ENCODE measurements at places on chromosomes 3 and 15.

GRCh38 chr3:127419182-127419581 is 131.3 kb upstream of the PRR20G start:
- no peak for DNase-seq

- DNase-seq = no peak
These were observed 710.1 kb upstream of the CBLB start for GRCh38 chr3:106578911-106579310.

GRCh38 chr3:171044835-171045793 is 18.6 kb upstream of the SLC2A2 start:
- no peak for DNase-seq

DNA sequence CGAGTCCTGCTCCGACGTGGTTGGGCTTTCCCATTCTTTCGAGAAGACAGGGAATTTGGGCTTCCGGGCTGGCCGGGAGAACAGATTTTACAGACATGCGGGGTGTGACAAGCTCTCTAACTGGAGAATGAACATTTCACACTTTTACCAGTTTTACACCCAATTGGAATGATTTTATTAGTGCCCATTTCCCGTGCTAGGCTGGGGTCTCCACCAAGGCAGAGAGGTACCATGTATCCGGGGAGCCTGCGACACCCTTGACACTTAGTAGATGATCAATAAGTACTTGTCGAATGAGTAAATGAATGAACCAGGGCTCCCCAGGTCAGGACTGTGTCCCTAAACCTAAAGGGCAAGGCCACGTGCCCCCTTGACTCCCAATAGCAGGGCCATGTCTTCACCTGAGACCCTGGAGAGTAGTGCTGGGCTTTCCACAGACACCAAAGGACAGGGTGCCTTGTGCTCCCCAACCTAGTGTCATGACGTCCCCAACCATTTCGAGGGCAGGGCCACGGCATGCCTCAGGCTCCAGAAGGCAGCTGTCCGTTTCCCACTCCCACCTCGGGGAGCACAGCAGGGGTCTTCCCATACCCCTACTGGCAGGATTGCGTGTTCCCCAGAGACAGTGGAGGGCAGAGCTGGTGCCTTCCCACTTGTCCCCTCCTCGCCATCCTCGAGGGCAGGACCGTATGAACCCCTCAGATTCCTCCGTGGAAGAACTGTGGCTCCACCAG is 679 bp upstream of the MYD88 start:
- no peak for DNase-seq

GRCh38 chr15:68230157-68231100 is 901 bp upstream of the CLN6 start:
- DNase-seq = no peak

GRCh38 chr15:70768257-70768883 is 5.0 kb upstream of the UACA start:
- DNase-seq = no peak

DNA sequence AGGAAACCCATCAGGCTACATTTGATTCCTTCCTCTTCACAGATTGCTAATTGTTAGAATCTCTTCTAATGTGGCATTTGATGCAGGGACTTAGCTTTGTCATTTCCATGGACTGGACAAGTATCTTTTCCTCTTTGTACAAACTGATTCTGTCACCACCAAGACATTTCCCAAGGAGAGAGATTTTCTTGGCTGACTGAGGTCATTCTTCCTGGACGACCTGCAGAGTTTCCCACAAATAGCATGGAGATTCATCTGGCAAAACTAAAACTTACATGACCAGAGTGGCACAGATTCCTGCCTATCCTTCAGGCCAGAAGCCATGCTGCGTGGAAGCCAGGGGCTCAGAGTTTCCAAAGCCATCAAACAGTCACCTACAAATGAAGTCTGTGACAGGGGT is 269.2 kb upstream of the LRTM1 start:
- no peak for DNase-seq

- DNase-seq = peak; percentile 37
These were observed 19.7 kb downstream of the TM4SF4 start for GRCh38 chr3:149494022-149494758.

DNA sequence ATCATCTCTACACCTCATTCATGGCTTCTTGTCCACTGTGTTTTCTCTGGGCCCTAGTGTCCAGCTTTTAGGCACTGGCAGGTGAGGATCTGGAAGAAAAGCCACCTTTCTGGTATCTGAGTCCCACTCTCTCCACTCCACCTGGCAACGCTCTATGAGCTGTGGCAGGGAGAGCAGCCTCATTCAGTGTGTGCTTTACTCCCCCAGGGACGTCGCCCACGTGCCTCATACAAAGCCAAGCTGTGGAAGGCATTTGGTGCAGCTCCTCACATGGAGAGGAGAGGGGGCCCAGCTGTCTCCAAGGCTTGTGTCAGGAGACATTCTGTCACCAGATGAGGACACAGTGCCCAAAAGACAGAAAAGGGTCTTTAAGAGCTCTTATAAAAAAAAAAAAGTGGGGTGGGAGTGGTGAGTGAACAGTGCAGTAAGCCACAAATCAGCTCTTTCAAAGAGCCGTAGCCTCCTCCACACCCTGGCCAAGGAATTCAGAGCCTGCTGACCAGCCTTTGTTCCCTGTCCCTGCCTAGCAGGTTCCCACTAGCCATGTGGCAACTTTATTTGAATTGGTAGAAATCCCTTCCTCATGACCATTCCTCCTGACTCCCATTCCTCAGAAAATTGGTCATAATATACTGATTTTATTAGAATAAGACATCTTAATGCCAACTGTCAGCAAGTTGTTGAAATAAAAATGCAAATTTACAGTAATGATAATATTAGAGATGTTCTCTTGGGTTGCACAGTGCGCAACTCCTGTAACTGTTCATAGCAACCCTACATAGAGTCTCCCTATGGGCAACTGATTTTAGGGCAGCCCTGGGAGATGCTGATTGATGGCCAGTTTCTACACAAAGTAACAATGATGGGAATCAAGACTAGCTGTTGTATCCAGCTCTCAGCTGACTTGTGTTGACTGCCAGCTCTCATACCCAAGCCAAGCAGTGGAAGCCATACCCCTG is 29.5 kb downstream of the GALNT15 start:
- DNase-seq = peak; percentile 66

- DNase-seq = no peak
These were observed 84.5 kb upstream of the C3orf80 start for GRCh38 chr3:160140756-160141155.

GRCh38 chr15:91627473-91628278 is 225.8 kb upstream of the SLCO3A1 start:
- no peak for DNase-seq

DNA sequence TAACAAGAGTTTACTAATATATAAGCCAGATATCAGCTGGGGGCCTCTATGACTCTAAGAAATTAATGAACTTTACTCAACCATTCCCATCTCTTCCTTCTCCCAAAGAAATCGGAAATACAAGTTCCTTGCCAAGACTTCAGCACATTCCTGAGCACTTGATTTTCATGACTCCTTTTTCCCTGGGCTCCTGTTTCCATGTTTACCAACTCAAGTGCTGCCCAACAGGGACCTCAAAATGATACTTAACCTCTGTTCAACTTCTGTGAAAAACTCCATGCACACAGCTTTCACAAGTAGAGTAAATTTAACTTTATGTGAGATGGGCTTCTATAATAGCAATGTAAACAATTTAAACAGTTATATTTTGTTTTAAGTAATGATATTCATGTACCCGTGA is 315.8 kb upstream of the CDIN1 start:
- no peak for DNase-seq

GRCh38 chr3:44117239-44117638 is 124.4 kb upstream of the TOPAZ1 start:
- DNase-seq = no peak

- DNase-seq = no peak
These were observed 58.2 kb upstream of the TP63 start for GRCh38 chr3:189573004-189573403.

DNA sequence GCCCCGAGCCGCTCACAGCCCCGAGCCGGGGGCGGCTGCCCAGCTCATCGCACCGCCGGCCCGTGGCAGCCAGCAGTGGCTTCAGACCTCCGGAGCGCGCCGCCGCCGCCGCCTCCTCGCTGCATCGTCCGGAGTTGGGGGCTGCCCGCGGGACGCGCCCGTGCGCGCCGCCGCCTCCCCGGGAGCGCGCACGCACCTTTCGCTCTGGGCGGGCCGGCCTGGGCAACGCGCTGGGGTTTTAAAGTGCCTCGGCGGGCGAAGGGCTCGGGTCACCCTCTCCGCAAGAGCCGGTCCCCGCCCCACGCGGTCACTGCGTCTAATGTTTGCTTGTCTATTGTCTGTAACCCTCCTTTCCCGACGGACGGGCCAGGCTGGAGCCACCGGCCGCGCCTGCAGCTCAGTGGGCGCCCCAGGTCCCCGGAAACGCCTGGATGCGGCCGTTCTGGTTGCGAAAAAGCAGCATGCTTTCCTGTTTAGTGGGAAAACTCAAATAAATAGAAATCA is at the start of gene RYK:
TSS of gene RYK (minus strand) at position 143 of the 504 bp plus-strand sequence. CDS start 205 bp downstream, outside the sequence.
- peak; percentile 79 for DNase-seq

GRCh38 chr15:67460521-67460920 is 60.4 kb upstream of the C15orf61 start:
- no peak for DNase-seq

- no peak for DNase-seq
These were observed 6.3 kb upstream of the RTP4 start for GRCh38 chr3:187361835-187362234.

Measured in head of caudate nucleus (tissue), 42 donors.